ENCODE measurements at places on chromosomes 3 and 15.

DNA sequence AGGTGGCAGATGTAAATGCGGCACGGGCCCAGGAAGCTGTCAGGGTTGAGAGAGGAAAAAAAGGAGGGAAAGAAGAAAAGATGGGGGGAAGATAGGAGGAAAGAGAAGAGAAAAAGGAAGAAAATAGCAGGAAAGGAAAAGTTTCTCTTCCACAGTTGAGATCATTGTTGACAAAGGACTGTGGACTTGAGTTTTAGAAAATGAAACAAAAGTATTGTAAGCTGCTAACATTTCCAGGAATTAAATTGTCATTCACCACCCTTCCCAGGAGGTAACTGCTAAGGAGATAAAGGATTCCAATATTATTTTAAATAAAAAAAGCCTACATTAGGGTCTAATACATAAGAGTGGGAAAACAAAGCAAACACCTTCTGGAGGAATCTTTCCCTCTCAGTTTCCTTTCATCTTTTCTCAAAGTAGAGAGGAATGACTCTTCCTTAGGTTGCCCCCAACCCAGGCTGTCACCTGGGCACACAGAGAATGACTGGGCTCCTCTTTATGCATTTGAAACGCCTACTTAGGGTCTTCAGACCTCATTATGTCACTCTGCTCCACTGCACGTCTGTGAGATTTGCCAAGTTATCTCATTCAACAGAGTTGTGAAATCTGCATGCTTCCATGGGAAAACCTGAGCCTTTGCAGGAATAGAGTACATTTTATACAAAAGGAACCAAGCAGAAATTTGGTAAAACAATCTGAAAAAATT lies 194.0 kb downstream of the TNIK start:
- DNase-seq: no peak

DNA sequence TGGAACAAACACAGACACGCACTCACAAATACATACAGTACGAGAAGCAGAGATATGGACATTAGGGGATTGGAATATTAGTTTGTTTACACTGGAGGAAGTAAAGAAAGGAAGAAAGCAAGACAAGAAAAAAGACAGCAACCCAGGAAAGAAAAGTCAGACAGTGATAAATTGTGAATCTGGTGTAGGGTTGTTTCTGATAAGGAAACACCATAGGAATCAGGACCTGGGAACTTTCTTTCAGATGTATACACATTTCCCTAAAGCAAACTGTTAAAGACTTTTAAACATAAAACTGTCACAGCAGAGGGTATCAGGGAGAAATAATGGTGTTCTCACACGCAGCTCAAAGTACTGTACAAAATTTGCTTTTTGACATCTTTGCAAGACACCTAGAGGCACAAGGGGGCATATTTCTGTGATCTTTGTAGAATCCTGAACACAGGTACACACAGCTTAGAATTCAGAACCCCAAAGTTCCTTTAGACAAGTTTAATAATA lies 153.7 kb downstream of the TUSC7 start:
- no peak for DNase-seq

DNA sequence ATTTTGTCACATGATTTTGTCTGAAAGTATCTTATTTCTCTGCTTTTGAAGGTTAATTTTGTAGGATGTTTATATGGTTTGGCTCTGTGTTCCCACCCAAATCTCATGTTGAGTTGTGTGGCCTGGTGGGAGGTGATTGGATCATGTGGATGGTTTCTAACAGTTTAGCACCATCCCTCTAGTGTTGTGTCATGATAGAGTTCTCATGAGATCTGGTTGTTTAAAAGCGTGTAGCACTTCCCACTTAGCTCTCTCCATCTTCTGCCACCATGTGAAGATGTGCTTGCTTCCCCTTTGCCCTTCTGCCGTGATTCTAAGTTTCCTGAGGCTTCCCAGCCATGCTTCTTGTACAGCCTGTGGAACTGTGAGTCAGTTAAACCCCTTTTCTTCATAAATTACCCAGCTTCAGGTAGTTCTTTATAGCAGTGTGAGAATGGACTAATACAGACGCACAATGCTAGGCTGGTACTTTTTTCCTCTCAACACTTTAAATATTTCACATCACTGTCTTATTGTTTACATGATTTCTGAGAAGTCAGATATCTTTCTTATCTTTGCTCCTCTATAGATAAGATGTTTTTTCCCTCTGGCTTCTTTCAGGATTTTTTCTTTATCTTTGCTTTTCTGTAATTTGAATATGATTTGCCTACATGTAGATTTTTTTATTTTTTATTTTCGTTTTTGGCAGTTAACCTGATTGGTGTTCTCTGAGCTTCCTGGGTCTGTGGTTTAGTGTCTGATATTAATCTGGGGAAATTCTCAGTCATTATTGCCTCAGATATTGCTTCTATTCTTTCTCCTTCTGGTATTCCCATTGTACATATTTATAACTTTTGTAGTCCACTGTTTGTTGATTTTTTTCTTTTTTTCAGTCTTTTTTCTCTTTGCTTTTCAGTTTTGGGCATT lies 22.2 kb downstream of the BTD start:
- DNase-seq: no peak

- no peak for DNase-seq
Measured at GRCh38 chr3:122774564-122774963, 19.1 kb downstream of the HSPBAP1 start.

GRCh38 chr15:84821501-84822021 lies 4.4 kb downstream of the ALPK3 start:
- DNase-seq: no peak

GRCh38 chr3:62161371-62161770 lies 212.0 kb downstream of the FEZF2 start:
- no peak for DNase-seq

DNA sequence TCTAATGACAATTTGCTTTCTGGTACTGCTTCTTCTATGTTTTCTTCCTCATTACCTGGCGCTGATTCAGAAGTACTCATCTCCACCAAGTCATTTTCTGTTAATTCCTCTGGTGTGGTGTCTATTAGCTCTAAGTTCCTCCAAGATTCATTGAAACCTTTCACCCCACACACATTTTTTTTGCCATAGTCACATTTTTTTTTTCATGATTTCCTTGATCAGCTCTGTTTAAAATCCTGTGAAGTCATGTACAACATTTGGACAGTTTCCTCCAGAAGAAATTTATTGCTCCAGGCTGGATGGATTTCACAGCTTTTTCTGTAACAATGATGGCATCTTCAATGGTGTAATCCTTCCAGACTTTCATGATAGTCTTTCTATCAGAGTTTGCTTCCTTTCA lies 243.2 kb upstream of the VEPH1 start:
- DNase-seq: no peak

DNA sequence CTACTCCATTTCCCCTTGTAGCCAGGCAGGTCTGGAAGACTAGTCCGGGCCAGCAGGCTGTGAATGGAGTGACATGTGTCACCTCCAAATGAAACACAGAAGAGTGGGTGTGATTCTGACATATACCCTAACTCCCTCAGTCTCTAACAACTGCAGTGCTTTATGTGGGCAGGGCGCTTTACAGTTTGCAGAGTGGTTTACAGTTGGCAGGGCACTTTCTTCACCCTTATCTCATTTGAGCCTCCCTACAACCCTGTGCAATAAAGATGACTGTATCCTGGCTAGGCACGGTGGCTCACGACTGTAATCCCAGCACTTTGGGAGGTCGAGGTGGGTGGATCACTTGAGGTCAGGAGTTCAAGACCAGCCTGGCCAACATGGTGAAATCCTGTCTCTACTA lies 176.3 kb downstream of the RAB11A start:
- DNase-seq: no peak

DNA sequence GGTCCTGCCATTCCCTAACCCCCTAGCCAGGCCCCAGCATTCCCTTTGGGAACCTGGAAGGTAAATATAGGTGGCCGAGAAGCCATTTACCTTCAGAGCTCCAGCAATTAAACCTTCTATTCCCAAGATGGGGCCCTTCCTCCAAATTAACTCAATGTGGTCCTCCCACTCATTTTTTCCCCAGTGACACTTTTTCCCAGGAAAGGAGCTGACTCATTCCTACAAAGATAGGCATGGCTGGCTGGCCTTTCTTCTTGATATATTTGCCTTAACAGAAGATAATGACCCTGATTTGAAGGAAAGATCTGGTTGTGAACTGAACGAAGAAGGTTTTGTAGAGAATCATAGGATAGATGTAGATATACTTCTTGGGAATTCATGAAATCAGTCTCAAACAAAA lies 279.0 kb upstream of the VEPH1 start:
- no peak for DNase-seq

DNA sequence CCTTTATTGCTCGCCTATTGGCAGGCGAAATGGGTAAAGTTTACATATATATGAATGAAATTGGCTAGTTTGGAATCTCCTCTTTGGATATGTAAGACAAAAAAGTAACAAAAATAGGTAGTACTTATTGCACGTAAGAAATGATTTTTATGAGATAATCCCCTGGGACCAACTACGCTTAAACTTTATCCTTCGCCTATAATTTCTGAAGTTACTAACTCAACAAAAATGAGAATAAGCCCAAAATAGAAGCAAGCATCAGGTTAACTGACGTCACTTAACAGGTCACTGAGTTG lies 438 bp upstream of the SLC49A4 start:
- no peak for DNase-seq

DNA sequence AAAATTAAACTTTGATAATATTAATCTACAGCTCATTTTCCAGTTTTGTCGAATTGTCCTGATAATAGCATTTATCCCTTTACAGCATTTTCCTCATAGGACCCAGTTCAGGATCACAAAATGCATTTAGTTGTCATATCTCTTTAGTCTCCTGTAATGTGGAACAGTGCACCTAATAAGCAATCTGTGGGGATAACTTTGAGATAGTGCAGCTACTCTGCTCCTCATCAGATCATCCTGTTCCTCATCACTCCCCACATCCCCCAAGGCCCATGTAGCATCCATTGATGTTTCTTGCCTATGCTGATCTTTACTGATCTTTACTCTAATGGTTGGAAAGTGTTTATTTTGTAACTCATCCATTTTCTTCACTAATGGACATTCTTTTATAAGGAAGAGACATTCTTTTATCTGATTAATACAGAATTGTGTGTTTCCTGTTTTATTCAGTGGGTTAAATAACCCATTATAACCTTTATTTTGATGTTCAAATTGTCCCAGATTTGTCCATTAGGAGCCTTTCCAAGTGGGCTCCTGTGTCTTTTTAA lies 7.5 kb downstream of the RNF111 start:
- DNase-seq: no peak

GRCh38 chr15:56293495-56294292 lies 50.0 kb upstream of the RFX7 start:
- DNase-seq: no peak

All from NCI-H1092 (cell line).